ENCODE measurements at places on chromosomes 6 and 20.

GRCh38 chr6:26478985-26479278, 21.2 kb upstream of the BTN1A1 start:
- DNase-seq = no peak

GRCh38 chr6:38591439-38591838, 48.3 kb downstream of the BTBD9 start:
- no peak for DNase-seq

DNA sequence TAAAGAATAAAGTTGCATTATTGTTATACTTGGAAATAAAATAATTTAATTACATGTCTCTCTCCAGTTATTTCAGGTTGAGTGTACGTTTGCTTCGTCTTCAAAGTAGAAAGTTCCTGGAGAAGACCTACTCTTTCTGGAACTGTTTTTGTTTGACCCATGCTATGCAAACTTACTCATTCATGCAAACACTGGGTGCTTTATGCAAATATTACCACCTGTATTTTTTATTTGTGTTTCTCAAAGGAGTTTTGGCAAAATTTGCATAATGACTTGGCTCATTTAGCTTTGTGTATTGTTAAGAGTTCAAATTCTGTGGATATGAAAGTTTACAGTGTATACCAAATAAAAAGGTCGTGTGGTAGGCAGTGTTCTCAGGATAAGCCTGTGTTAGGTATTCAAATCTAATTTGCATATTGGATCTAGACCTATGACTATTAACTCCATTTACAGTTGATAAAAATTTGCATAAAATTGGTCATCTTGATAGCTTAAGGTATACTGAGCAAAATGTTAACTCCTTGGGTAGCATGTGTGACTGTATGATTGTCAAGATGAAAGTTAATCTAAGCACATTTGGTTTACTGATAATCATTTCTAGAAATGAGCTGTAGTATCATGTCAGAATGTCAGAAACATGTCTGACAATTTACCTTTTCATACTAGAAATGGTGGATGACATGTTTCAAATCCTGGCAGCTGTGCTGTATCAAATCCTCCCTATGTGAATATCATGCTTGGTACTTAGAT, 65.2 kb downstream of the CDKAL1 start:
- no peak for DNase-seq

DNA sequence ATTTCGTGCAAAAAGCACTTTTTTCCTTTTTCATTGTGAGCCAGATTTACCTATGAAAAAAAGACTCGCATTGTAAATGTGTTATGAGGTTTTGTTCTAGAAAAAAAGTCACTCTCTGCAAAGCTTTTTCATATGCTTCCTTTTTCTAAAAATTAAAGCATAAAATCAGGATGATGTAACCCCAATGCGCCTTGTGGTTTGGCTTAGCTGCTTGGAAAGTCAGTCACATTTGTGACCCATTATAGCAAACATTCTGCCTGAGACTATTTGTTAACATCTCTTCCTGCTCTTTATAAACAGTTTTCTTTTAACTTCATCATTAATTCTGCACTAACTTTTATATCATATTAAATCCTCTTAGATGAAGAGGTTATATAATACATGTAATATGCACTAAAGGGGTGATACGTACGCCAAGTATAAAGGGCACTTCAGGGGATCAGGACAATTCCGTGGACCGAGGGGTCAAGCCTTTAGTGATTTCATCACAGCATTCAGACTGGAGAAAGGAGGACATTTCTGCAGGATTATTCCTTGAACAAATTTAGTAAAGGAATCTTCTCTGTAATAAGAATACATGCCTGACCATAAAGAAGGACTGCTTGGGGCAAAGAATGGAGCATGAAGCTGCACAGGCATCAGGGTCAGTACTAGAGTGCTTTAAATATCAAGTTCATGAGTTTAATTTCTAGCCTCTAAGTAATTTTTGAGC, 48.1 kb upstream of the SMLR1 start:
- no peak for DNase-seq

DNA sequence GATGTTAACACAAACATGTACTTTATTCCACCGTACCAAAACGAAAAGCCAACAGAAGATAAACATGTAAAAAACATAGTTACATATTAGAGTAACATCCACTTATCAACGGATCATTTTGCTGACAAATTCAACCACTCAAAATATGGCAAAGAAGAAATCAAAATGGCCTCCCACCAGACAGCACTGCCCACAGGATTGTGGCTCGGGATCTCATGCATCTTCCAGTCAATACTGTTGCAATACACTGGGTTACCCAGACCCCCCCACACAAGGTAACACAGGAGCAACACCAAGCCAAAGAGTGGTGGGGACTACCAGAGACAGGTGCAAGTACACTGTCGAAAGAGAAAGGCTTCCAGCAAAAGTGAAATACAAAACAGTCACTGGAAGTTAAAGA, 57.9 kb upstream of the NHSL1 start:
- DNase-seq = no peak

DNA sequence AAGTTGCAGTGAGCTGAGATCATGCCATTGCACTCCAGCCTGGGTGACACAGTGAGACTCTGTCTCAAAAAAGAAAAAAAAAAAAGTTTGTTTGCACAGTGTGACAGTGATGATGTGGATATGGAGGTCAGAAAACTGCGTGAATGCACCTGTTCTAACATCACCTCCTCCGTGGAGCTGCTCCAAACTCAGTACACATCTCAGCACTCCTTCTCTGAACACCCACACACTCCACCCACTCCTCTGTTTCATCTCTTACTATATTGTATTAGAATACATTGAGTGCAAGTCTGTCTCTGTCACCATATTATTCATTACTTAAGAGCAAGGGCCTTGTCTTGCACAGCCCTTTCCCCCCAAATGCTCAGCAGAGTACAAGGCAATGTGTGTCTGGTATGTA, 51.5 kb upstream of the ENPP4 start:
- DNase-seq = no peak

GRCh38 chr6:51908243-51908642, 179.2 kb downstream of the PKHD1 start:
- no peak for DNase-seq

DNA sequence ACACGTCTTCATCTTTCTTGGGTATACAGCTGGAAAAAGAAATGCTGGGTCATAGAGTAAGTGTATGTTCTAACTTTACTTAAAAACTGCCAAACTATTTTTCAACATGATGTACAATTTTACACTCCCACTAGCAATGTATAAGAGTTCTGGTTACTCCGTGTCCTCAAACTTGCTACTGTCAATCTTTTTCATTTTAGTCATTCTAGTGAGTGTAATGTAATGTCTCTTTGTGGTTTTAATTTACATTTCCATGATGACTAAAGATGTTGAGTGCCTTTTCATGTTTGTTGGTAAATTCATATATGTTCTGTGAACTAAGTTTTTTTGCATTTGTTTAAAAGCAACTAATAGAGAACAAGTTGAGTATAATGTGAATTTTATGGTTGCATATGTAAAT, 43.9 kb downstream of the ATG5 start:
- DNase-seq = no peak

- no peak for DNase-seq
These were observed 414.0 kb upstream of the OPRM1 start for GRCh38 chr6:153625089-153625488.

DNA sequence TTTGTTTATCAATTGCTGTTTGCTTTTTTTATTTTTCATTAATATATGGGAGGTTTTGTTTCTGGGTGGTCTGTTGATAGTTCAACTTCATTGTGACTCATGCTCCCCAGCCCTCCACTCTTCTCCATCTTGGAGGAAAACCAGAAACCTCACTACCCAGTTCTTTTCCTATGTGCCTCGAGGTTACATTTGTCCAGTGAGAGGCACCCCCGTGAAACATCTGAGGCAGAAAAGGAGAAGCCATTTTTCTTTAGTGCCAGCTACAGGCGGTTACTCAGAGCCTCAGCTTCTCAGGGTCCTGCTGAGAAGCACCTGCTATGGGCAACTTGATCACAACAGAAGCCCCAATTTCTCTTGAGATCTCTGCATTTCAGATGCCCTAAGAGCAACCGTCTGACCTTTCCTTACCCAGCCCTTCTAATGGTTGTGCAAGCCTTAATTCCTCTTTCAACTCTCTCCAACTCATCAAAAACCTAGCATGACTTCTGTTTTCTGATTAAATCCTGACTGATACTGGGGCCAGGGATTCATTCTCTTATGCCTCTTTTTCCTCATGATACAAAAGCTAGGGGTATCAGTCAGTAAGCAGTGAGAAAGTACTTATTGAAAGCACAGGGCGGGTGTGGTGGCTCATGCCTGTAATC, 144.6 kb downstream of the ELOVL4 start:
- no peak for DNase-seq

DNA sequence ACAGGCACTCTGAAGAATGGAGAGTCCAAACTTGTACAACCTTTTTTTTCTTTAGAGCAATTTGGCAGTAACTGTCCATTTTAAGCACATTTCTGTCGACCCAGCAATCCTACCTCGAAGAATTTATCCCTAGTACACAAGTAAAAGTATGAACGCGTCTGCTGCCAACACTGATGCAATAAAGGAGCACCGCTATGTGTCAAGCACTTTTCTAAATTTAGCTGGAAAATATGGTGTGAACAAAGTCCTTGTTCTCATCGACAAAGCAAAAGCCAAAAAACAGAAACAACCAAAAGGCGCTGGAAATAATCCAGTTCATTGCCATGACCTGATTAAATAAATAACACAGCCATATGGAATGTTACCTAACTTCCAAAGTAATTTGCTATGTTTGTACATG, 1.1 kb downstream of the DPM1 start:
- DNase-seq = no peak

GRCh38 chr20:3221398-3222226, 12.3 kb downstream of the ITPA start:
- DNase-seq = no peak

DNA sequence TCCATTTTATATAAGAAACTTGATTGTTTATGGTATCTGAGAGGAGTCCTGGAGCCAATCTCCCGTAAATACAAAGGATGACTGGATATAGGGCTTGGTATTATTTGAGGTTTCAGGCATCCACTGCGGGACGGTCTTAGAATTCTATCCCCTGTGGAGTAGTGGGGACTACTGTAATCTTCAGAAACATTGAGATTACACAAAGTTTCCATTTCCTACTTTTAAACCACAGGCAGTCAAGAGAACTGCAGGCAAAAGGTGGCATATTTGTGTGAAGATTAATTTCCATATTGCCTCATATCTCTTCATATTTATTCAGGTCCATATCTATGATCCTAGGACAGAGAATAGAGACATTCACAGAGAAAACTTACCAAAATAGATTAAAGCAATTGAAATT, 586.2 kb downstream of the PHF3 start:
- DNase-seq = no peak

DNA sequence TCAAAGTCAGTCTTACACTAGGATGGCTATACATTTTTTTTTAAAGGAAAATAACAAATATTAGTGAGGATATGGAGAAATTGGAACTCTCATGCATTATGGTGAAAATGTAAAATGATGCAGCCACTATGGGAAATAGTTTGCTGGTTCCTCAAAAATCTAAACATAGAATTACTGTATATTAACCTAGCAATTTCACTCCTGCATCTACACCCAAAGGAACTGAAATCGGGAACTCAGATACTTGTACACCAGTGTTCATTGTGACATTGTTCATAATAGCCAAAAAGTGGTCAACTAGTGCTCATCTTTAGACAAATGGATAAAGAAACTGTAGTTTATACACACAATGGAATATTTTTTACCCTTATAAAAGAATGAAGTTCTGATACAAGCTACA, 110.7 kb downstream of the UTRN start:
- no peak for DNase-seq

GRCh38 chr6:136031982-136032381, 180.5 kb downstream of the PDE7B start:
- DNase-seq = no peak

DNA sequence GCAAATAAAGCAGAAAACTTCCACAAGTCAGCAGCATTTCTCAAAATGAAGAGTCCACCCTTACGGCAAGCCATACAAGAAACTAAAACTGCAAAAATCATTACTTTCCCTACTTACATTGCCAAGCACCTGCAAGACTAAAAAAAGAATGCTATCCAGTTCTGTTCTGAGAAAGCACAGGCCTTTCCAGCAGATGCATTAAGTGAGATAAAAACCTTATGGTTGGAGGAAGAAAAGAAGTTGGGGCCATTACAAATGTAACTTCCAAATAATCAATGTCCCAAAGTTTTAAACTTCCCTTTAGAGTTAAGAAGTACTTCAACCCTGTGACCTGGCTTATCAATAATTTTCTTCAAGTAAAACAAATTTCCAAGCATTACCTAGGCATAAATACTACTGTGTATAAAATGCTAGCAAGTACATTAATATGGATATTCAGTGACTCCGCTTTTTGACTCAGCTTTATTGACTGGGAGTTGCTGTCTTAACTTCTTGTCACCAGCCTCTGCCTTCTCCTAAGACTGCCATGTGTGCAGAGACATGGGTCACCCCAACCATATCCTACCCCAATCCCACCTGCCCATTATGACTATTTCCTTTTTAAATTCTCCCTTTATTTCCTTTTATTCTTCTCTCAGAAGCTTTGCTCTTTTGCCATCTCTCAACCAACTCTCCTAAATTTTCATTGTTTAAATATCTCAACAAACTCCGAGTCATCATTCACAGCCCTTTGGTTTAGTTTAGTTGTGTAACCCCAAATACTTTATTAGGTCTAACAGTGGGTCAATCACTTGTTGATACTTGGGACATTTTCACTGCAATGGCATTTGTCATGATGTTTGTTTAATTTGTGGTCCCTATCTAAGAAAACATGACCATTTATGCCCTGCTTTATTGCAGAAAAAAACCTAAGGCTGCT, 49.7 kb downstream of the SLC22A23 start:
- DNase-seq = no peak

DNA sequence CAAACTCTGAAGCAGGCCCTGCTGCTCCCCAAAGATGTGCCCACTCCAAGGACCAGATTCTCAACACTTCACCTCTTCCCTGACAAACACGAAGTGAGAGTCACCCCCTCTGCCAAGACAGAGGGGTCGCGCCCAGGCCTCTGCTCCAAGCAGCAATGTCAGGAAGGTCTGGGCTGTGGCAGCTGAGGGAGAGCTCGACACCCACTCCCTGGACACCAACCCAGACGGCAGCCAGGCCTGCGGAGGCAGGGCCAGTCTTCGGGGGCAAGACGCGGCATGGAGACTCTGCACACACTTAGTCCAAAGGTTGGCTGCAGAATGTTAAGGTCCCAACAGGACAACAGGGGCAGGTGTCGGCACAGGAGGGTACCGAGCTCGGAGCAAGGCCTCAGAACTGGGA, 144.2 kb downstream of the DLL1 start:
- DNase-seq = no peak

- no peak for DNase-seq
These were observed 95.5 kb downstream of the NCR2 start for GRCh38 chr6:41430875-41431274.

All from stimulated activated CD8-positive, alpha-beta memory T cell treated with anti-CD3 and anti-CD28 coated beads, Interleukin-7, amount 100 ng/mL, for 48 hours (primary cell).